ENCODE measurements at places on chromosomes 4 and X. TPM values are rescaled to one million over a fixed set of nuclear protein-coding genes. Genes with fewer than 3 reads are reported as not detected.

TCEAL9 gene
- 2.4 TPM for total RNA-seq

NWD2 gene
- total RNA-seq, result not detected

LANCL3 gene
- total RNA-seq, result 0.17 TPM

- no peak overlapping the region for H3K27ac ChIP-seq
- no peaks in the 10 kb centered on the region for H3K4me1 ChIP-seq
- no peaks in the 10 kb centered on the region for H3K36me3 ChIP-seq
- H3K4me3 ChIP-seq, result no peak overlapping the region
These were observed 252.6 kb upstream of the HAND2 start for GRCh38 chr4:173782660-173783059.

SEC24B gene
- 37.7 TPM for total RNA-seq

All from CD4-positive, alpha-beta memory T cell (primary cell).